ENCODE measurements at places on chromosomes 12 and 14.
A peak's percentile ranks its signal among the peaks of the same experiment; 100 is the strongest.

GRCh38 chr14:57560681-57561080 lies 67.0 kb upstream of the CCDC198 start:
- no peak for DNase-seq

DNA sequence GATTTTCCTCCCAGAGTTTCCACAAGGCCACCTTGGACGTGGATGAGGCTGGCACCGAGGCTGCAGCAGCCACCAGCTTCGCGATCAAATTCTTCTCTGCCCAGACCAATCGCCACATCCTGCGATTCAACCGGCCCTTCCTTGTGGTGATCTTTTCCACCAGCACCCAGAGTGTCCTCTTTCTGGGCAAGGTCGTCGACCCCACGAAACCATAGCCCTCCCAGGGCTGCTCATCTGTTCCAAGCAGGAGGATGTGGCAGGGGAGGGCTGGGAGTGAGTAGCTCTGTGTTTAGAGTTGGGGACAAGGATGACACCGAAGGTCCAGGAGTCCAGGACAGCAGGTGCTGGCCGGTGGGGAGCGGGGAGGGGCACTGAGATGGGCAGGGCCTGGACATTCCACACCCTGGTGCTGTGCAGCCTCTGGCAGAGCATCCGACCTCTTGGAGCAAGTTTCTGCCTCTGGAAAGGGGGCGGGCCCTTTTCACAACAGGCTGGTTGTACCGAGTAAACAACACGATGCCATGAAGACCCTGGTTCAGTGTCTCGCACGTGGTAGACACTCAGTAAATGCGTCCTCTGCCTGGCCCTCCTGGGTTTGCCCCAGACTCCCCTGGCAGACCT lies 8.2 kb downstream of the SERPINA4 start:
- DNase-seq = no peak

DNA sequence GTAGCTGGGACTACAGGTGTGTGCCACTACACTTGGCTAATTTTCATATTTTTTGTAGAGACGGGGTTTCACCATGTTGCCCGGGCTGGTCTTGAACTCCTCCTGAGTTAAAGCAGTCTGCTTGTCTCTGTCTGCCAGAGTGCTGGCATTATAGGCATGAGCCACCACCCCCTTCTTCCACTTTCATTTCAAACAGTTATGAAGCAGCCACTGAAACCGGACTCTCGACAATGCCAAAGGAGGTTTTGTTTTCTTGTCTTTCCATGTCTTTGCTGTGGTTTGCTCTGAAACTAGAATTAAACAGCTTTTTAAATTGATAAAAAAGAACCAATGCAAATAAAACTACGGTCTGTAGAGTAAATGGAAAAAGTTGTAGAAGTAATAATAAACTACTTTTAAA lies 30.4 kb downstream of the RAP1B start:
- DNase-seq = no peak

DNA sequence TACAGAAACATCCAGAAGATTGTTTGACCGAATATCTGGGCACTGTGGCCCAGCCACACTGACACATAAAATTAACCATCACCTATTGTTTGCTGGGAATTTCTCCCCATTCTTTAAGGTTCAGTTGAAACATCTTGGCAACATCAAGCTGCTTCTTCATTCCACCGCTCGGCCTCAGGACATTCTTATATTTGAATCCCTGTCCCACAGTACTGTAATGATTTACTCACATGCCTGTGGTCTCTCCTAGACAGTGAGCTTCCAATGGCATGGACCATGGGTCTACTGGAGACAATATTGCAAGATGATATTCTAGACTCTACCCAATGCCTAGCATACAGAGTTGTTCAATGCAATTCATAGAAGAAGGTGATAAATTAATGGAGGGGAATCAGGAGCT lies 56.1 kb downstream of the EMP1 start:
- DNase-seq = no peak

- DNase-seq = no peak
Observed at GRCh38 chr12:93733358-93733757, 56.2 kb downstream of the CRADD start.

DNA sequence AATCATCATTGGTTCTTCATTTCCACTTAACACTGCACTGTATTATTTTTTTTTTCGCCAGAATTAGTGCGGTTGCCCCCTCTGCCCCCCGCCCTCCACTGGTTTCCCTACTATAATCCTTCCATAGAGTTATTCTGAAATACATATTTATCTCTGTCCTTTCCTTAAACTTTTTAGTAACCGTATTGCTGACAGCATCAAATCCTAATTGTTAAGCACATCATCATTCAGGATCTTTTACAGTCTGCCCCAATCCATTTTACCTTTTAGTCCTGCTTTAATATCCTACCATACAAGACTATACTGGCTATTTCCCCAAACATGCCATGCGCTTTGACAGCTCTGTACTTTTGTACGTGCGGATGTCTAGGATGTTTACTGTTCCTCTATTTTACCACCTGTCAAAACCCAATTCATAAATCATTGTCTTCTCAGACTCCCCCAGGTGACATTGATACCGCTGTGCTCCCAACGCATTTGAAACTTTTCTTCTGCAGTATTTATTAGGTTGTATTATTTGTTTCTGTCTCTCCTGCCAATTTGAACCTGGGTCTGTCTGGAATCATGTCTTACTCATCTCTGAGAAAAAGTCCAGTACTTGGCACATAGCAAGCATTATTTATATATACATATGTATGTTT lies 1.0 kb downstream of the FGFR1OP2 start:
- DNase-seq = peak; percentile 7

GRCh38 chr12:59149995-59150642 lies 229.8 kb upstream of the LRIG3 start:
- DNase-seq = peak; percentile 78

DNA sequence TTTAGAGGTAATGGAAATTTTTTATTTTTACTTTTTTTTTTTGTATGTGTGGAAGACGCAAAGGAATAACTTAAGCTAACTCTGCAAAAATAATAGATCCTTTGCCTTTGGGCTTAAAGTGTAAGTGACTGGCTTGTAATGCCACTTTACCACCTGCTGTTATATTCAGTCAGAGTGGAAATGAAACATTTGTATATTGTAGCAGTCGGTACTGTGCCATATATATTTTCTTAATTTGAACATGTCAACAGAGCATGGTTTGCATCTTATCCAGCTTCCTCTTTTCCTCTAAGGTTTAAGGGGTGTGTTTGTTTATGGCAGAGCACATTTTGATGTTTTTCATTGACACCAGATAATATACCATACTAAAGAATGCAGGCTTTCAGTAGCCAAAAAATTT lies 176.6 kb downstream of the TRHDE start:
- DNase-seq = no peak

DNA sequence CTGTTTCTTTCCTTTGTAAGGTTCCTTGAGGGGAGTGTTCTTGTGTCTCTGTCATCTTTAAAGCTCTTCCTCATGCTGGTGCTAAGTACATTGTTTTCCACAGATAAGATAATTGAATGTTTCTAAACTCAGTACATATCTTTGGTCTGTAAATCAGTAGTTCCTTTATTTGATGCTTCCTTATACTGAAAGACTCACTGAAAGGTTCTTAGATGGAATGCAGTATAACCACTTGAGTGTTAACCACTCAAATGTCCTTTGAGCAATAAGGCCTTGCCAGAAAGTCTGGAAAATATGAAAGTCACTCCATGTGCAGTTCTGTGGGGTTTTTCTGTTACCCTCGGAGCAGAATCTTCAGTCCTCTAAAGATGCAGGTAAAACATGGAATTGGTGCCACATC lies 23.0 kb upstream of the RNU6-8 start:
- DNase-seq = no peak

GRCh38 chr12:78804262-78804661 lies 60.3 kb upstream of the SYT1 start:
- no peak for DNase-seq

GRCh38 chr12:55034218-55034617 lies 14.4 kb downstream of the NEUROD4 start:
- DNase-seq = no peak

DNA sequence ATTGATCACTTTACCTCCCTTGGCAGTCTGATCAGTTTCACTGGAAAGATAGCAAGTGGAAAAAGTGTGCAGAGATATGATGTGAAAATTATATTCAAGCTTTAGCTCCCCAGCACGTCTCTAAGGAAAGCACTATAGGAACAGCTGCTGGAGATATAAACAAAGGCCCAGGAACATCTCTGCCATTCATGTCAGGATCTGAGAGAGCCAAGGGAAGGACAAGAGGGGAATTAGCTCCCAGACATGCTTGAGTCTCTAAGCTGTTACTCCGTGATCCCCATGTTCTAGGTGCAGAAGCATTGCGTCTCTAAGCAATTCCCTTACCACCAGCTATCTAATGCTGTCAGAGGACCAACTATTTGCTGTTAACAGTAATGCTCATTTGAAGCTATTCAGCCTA lies 700.2 kb downstream of the DIO2 start:
- no peak for DNase-seq

- DNase-seq = peak; percentile 84
Observed at GRCh38 chr12:26699237-26699636, 133.8 kb downstream of the ITPR2 start.

GRCh38 chr14:76516884-76517283 lies 140.9 kb downstream of the ESRRB start:
- no peak for DNase-seq

GRCh38 chr12:108394196-108394595 lies 55.1 kb upstream of the CMKLR1 start:
- peak; percentile 8 for DNase-seq

- DNase-seq = peak; percentile 45
Observed at GRCh38 chr12:48189331-48190125, 6.1 kb downstream of the CCDC184 start.

DNA sequence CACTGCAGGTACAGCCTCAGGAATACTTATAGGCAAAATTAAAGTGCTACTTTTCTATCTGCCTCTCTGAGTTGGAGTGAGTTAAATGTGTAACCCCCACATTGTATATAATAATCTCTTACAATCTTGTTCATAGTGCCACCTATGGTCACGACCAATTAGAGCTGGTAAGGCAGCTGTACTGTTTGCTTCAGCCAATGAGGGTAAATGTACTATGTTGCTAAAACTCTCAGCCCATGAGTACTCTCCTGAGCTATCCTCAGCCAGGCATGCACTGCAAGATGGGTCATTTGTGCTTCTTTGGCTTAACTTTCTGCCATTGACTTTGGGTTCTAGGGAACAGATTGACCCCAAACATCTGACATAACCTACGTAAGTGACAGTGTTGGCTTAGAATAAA lies 15.0 kb upstream of the MDM2 start:
- peak; percentile 51 for DNase-seq

DNA sequence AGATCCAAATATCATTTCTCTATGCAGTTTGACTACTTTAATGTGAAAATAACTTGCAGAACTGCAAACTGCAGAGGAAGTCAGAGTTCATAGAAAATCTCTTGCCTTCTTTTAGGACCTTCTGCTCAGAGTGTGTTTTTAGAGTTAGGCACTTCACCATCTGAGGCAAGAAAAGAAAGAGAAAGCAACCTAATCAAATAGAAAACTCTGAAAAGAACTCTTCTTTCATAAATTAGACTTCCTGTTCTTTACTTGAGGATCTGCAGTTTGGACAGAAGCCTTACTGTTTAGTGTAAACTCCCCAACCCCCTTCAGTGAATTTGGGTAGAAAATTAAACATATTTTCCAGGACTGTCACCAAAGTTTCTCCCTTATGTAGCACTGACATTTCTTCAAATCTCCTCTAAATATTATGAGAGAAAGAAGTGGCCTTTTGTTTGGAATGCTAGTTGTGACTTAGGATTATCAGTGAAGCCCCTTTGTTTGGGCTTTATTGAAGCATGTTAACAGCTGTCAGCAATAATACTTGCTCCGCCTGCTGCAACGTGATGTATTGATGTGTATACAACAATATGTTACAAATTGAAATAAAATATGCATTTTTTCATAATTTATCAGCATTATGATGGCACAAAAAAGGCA lies 99.5 kb downstream of the PDZRN4 start:
- DNase-seq = no peak

GRCh38 chr12:94615260-94616181 lies 34.8 kb downstream of the TMCC3 start:
- DNase-seq = peak; percentile 42

DNA sequence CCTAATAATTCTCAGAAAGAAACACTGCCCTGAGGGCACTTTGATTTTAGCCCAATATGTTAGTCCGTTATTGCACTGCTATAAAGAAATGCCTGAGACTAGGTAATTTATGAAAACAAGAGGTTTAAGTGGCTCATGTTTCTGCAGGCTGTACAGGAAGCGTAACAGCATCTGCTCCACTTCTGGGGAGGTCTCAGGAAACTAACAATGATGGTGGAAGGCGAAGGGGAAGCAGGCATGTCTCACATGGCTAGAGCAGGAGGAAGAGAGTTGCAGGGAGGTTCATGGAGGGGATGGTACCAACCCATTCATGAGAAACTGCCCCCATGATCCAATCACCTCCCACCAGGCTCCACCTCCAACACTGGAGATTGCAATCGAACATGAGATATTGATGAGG lies 49.4 kb upstream of the RERG start:
- no peak for DNase-seq

GRCh38 chr14:98161356-98161755 lies 1110.6 kb downstream of the BCL11B start:
- no peak for DNase-seq

DNA sequence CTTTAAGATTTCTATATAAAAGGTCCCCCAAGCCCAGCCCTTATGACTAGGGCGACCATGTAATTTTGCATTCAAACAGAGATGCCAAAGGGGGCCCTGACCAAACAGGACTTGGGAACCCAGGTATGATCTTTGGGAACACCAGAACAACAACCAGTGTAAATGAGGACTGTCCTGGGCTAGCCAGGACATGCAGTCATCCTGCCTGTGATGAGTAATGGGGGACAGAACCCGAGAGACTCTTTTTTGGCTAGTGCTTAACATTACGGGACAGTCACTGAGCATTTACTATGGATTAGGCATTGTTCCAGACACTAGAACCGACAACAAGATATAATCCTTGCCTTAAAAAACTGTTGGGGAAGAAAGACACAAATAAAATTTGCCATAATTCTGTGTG lies 337.3 kb downstream of the CACNA1C start:
- no peak for DNase-seq

- DNase-seq = no peak
Observed at GRCh38 chr12:99133401-99133800, 488.3 kb downstream of the APAF1 start.

- DNase-seq = no peak
Observed at GRCh38 chr12:131617596-131618302, 93.1 kb upstream of the SFSWAP start.

- peak; percentile 8 for DNase-seq
Observed at GRCh38 chr14:91509083-91509877, 830 bp downstream of the PPP4R3A start.

DNA sequence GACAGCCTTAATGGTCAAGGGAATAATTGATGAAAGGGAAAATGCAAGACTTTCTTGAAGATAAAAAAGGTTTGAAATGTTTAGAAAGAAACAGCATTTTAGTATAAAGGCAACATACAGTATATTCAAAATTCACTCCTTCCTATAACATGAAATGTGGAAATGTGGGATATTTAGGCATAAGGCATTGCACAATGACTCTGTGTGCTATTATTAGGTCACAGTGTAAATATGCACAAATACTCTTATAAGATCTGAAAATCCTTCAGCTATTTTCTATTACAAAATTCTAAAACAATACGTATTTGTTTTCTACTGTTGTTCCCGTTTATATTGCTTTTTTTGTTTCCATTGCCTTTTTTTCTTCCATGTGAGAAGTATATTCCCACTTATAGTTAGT lies 127.7 kb downstream of the SLC16A7 start:
- DNase-seq = no peak

Measured in HCEC 1CT (cell line).